Fibroblast of mammary gland (primary cell): ENCODE measurements at places on chromosomes 1 and 21.

DNA sequence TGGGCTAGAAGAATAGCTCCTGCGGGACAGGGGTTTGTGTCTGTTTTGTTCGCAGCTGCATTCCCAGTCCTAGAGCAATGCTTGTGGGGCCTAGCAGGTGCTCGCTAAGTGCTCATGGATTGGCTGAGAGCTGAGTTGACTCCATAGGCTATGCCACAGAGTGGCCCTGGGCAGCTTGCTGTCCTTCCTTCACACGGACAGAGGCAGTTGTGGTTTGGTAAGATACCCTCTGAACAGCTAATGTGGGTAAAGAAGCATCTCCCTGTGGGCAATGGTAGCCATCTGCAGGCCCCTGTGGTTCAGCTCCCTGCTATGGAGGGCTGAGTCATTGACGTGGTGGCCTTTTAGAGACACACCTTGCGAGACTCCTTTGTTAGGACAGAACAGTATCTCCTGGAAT lies 23.5 kb upstream of the LBR start:
- DNase-seq, result no peak

GRCh38 chr1:92488832-92489231 lies 2.1 kb upstream of the GFI1 start:
- DNase-seq, result no peak

DNA sequence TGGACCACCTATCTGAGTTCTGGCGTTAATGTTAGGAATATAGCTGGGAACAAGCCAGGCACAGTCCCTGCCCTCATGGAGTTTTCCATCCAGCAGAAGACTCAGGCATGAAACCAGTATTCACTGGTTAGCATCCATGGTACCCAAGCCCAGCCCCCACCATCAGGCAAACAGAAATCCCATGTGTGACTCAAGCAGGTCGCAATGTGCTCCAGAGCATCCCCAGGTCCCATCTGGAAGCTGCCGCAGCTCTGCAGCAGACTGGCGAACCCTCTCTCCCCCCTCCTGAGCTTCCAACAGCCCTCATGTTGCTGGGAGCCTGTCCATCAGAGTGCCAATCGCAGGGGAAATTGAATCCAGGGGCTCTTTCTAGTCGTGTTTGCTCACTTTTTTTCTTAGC lies 174.2 kb downstream of the RRAGC start:
- no peak for DNase-seq

DNA sequence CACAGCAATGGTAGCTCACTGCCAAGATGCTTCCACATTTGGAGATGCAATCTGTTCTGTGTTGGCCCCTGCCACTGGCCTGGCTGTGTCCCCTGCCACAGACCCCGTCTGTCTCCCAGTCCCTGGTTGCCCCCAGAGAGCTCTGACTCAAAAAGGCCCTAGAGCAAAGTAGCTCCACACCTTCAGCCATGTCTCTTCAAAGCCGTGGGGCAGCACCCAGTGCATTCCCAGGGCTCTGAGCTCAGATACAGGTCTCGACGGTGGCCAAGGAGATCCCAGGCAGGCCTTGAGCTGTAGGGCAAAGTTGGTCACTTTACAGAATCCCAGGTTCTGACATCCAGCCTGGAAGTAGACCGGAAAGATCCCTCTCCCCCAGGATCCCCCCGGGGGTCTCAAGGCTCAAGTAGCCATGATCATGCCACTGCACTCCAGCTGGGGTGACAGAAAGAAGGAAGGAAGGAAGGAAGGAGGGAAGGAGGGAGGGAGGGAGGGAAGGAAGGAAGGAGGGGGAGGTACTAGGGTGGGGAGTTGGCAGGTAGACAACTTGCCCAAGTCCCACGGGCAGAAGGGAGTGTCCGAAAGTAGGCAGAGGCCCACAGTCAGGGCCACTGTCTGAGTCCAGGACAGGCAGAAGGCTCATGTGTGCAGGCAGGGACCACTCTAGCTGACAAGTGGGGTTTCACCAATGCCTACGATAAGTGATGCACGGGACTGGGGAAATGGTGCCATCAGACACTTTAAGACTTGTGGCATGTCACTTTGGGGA lies 4.8 kb upstream of the ARF1 start:
- no peak for DNase-seq

DNA sequence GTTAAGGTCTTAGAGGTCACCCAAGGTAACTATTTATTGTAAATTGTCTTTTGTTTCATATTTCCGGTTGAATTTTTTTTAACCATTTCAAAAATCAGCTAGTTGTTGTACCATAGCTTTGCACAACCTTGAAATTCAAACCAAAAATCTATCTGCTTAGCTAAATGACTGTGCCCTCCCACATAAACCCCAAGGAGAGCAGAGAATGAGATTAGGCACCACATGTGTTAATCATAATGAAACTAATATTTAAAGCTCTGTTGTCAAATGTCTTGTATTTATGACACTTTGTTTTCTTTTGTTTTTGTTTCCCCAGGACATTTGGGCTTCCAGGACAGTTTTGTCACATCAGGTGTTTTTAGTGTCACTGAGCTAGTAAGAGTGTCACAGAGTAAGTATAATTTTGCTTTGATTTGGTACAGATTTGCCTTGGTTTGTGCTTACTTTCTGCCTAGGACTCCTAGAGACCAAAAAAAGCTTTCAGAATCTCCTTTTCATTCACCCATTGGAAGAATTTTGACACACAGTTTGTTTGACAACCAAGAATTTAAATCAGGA lies 249.9 kb downstream of the NFIA start:
- DNase-seq, result no peak

DNA sequence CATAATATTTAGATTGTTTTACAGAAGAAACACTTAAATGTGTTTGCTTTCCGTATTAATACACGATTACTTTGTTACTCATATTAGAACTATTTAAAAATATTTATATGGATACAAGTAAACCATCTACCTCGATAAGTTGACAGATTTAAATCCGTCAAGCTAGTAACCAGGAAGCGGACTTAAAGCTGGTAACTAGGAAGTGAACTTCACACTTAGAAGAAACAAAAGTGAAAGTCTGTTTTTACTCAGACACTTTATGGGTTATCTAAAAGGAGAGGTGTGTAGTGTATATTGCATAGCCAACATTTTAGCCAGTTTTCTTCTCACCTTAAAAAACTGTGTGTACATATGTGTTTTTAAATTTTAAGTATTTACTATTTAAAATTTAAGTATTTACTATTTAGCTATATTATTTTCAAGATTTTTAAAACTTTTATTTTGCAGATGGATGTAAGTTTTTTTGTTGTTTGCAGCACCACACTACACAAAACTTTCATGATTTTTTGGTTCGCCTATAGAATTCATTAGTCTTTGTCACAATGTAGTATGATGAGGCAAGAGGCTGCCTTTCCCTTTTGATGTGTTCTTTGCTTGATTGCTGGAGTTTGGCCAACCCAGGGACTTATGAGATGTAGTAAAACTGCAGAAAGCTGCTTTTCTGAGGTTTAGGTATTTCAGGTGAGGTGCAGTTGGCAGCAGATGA lies 2.7 kb downstream of the USP25 start:
- DNase-seq, result peak; percentile 47

DNA sequence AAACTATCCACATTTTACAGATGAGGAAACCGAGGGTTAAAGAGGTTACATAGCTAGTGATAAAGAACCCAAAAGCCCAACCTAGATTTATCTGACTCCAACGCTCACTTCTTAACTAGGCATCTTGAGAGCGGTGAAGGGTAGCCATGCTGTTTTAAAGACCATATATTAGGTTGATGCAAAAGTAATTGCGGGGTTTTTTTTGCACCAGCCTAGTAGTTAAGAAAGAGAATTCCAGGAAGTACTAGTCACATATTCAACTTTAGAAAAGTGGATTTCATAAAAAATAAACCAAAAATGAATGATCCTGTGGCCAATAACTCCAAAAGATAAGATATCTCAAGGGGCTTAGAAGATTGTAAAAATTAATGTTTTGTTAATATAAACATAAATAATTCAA lies 162.1 kb downstream of the GLUL start:
- DNase-seq, result no peak

DNA sequence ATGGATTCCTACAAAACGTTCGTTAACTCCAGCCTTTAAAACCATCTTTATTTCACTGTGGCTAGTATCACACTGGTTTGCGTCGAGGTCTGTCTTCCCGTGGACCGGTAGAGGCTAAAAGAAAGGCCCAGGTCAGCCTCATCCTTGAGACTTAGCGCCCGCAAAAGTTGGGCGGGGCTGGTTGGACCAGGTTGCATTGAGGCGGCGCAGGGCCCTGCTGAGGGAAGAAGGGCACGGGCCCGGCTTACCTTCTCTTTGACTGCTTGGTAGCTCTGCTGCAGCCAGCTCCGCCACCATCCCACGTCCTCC lies 455 bp downstream of the BSDC1 start:
- DNase-seq, result no peak

DNA sequence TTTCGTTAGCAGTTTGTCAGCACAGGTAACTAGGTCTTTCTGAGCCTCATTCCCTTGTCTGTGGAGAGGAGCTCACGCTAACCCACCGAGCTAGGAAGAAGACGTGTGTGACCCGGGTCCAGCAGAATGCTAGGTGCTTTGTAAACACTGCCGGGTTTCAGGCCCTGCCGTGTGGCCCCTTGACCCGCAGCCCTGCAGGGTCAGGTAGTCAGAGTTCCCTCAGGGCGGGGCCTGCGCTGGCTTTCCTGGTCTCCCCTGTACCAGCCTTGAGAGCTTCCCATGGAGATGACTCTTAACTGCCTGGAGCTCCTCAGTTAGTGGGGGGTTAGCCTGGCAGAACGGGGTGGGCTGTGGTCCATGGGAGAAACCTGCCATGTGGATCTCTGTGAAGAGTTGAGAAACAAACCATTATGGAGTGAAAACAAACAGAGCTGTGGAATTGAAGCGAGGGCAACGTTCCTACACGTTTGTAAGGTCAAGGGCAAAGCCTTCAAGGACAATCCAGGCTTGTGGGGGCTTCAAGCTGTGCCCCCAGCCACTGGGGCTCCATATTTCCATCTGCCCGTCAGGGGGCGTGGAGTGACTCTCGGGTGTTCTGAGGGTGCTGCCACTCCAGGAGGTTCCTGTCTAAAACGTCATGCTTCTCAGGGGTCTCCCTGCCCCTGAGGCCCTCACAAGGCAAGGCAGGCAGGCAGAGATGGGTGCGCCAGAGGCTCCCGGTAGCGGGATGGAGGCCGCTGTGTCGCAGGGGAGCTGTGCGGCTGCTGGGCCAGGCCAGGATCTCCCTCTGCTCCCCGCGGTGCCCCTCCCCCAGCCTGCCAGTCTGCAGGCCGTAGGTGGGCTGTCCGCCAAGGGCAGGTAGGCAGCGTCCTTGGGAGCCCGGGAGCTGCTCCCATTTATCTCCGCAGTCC lies 23.8 kb downstream of the LHX4 start:
- DNase-seq, result no peak

GRCh38 chr21:31972622-31973021 lies 99.8 kb downstream of the HUNK start:
- DNase-seq, result no peak

- DNase-seq, result peak; percentile 87
Observed at GRCh38 chr1:93584261-93585003, 97.2 kb downstream of the BCAR3 start.

- DNase-seq, result no peak
Observed at GRCh38 chr1:227004796-227005195, 64.7 kb downstream of the COQ8A start.

DNA sequence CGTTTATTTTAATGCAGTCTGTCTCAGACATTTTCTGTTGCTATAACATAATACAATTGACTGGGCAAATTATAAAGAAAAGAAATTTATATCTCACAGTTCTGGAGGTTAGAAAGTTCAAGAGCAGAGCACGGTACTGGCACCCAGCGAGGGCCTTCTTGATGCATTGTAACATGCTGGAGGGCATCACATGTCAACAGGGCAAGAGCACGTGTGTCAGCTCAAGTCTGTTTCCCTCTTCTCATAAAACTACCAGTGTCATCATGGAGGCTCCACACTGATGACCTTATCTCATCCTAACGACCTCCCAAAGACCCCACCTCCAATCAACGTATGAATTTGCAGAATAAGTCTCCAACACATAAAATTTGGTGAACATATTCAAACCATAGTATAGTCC lies 90.6 kb upstream of the GRIK1 start:
- DNase-seq, result no peak

GRCh38 chr1:210252621-210253051 lies 20.0 kb downstream of the SERTAD4 start:
- no peak for DNase-seq

DNA sequence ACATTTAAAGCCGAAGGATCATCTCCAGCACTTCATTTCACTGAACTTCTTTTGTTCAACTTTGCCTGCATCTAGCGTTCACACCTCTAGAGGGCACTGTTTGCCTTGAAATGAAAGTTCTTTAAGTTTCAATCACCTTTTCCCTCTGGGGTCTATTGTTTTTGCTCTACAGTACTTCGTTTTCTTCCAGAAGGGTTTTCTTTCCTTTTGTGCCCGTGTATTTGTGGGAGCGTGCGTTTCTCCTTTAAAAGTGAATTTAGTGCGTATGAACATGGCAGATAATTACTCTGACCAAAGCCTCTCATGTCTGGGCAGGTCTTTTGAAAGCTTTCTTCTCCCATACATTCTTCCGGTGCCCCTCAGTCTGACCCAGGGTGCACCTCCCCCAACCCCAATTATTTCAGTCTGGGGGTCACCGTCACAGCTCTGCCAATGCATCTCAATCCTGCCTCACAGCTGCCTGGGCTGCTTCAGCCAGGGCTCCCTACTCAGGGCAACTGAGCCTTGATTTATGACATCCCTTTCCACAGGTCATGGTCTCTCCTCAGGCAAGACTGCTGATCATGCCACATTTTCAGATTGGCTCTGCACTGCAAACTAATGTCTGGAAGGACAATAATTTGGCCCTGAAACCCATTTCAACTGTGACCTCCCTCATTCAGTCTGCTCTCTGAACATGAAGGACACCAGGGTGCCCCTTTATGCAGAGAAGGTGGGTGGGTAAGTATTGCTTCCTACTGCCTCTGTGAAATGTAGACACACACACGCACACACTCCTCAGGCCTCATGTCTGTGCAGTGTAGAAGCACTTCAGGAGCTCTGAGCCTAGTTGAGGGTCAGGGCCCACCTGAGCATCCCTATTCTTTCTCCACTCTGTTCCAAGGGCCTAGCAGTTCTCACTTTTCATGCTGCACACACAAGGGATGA lies 88.6 kb downstream of the NUF2 start:
- DNase-seq, result peak; percentile 62

GRCh38 chr1:196070940-196071339 lies 537.3 kb downstream of the KCNT2 start:
- DNase-seq, result no peak

- no peak for DNase-seq
Observed at GRCh38 chr1:71390518-71390917, 309.7 kb upstream of the ZRANB2 start.
